Activated CD4-positive, alpha-beta memory T cell treated with anti-CD3 and anti-CD28 coated beads, Interleukin-2, amount 10 ng/mL, durations not matched to agents 7 days and 5 days (primary cell): ENCODE measurements at places on chromosomes 3 and 15. TPM values are rescaled to one million over a fixed set of nuclear protein-coding genes. Genes with fewer than 3 reads are reported as not detected.

DNA sequence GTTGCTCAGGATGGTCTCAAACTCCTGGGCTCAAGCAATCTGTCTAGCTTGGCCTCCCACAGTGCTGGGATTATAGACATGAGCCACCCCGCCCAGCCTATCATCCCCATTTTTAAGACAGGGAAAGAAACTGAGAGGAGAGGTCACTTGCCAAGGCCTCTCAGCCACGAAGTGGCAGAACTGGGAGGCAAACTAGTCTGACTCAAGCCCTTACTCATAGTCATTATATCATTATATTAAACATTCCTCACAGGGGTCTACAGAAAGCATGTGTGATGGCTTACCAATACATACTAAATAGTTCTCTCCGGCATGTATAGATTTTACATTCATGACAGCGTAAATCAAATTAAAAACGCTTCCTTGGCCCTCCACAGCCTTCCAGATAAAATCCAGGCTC is 62.0 kb upstream of the ZBTB38 start:
- no peak for DNase-seq

- no peak for DNase-seq
Measured at GRCh38 chr15:39736412-39737195, 46.0 kb downstream of the FSIP1 start.

Gene CCDC71
- total RNA-seq, result 19.9 TPM

Gene LYZL4
- not detected for total RNA-seq

DNA sequence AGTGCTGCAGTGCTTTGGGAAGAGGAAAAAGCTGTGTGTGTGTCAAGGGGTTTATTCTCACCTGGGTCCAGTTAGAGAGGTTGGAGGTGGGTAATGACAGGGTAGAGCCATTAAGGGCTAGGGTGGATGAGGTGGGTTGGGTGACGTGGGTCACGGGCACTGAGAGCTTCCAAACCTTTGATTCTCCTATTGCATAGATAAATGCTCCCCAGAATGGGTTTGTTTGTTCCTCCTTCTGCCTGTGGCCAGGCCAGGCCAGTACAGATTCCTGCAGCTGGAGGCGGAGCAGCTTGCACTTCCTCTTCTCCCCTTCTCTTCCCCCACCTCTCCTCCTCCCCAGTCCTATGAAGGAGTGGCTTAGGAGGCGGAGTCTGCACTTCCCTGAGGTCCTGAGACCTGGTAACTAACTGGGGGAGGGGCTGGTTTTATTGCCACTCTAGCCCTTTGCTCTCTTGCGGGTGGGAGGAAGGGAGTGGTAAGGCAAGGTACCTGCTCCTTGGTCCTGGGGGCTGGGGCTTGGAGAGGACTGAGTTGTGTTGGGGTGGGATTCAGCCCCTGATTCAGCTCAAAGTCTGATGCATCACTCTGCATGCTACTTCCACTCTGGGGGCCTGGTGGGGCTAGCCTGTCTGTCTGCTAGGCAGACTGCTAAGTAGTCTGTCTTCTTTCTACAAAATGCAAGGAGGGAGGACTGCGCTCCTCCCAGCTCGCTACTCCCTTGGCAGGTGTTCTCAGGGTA is 3.5 kb downstream of the SPINT1 start:
- no peak for DNase-seq

DNA sequence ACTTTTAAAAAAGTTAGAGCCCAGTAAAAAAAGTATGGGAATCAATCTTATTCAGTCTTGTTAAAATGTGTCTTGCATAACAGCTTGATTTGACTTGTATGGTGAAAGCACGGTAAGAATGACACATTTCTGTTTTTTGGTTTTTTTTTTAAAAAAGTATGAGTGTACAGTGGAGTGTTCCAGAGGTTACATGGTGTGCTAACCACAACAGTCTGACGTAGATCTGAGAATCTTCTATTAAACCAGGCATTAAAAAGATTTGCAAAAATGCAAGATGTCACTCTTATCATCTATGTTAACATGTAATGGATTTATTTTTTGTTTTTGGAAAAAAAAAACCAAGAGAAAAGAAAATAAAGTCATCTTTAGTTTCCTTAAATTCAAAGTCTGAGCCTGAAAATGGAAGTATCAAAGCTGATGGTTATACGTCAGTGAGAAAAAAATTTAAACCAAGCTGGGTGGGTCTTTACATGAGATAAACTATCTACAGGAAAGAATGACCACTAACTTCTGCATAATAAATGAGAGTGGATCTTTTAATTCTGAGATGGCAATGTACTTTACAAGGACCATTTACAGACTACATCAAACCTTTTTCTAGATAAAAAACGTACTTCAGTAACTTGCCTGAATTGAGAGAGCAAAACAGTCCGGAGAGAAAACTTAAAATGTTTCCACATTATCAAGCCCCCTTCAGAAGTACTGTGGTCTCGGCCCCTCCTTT is 1.6 kb downstream of the GABPB1 start:
- no peak for DNase-seq
